ENCODE measurements at places on chromosomes 7 and 10.

- DNase-seq = no peak
These were observed 108.9 kb downstream of the ITGB8 start for GRCh38 chr7:20439416-20440185.

- no peak for DNase-seq
These were observed 10.8 kb upstream of the IFRD1 start for GRCh38 chr7:112439476-112439875.

GRCh38 chr7:77982926-77983550, 184.5 kb downstream of the PHTF2 start:
- no peak for DNase-seq

DNA sequence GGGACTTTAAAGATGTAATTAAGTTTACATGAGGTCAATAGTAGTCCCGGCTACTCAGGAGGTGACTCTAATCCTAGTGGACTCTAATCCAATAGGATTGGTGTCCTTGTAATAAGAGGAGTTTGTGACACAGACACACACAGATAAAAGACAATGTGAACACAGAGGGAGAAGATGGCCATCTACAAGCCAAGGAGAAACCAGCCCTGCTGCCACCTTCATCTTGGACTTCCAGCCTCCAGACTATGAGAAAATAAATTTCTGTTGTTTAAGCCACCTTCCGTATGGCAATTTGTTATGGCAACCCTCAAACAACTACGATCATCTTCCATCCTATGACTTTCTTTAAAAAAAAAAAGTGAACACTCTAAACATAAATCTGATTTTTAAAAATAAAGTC, 116.3 kb downstream of the ALOX5 start:
- DNase-seq = no peak

DNA sequence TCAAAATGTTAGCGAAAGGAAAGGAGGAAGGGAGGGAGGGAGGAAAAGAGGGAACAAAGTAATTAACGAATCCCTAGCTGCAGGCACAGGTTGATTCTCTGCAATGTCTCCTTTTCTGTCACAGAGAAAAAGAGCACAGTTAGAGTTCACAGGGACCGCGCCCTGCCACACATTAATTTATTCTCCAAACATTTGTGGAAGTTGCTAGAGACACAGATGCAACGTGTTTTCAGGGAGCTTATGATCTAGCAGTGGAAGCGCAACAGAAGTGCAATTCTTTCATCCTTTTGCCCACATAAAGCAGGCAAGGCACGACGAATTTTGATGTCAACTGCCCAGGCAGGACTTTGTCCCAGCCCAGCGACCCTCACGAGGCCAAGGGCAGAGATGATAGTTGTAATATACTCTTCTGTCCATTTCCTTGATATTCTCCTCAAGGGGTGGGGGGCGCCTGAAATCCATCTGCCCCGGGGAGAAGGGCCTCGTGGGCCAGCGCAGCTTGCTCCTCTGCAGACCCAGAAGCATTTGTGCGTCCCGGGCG, 101.7 kb upstream of the ZNF438 start:
- no peak for DNase-seq

DNA sequence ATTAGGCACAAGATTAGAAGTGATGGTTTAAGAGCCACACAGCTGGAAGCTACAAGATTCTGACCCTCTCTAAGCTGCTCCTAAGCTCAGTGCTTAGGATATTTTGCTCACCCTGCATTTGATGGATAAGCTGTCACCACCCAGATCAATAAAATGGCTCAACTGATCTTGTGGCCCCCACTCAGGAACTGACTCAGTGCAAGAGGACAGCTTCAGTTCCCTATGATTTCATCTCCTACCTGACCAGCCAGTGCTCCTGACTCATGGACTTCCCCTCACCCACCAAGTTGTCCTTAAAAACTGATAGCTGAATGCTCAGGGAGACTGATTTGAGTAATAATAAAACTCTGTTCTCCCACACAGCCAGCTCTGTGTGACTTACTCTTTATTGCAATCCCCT, 833.8 kb downstream of the GRID1 start:
- DNase-seq = no peak

DNA sequence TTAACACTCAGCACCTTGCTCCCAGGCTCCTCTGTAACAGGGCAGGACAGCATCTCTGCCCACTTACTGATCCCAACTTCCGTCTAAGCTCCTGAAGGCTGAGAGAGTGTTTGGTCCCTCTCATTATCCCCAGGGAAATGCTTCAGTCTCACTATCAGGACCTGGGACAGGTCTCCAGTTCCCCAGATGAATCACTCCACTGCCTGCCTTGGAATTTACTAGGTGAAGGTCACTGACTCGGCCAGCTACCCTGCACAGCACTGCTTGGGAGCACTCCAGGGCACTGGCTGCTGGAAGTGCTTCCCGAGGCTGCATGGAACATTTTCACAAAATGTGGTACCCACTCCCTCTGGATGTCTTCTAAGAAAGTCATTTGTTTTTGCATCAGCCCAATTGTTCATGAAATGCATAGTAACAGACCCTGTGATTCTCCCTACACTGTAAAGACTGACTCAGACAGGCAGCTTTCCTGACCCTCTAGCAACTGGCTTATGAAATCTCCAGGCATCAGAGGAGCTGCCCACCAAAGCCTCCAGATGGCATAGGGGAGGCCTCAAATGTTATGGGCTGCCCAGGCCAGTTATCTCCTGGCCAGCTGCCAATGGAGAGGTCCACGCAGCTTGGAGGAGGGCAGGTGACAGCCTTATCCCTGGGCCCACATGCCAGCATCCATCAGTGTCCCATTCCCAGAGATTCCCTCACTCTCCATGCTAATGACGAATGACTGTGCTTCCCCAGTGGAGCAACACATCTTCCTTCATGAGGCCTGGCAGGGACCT, 89.1 kb downstream of the GFRA1 start:
- no peak for DNase-seq

GRCh38 chr10:121788717-121789116, 139.1 kb downstream of the ATE1 start:
- DNase-seq = no peak

DNA sequence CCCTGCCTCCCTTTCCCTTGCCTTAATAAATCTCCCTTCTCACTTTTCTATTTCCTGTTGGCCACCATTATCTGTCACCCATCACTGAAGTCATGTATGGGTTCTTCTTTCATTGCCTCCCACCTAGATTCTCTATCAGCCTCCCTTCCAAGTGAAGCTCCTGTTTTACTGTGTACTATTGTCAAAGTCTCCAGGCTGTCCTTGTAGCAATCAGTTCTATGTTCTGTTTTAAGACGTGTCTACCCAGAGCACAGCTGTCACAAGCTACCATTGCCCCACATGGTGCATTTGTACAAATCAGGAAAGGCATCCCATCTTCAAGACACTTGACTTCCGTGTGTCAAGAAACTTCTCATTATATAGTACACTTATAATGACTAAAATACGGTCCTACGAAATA, 39.7 kb upstream of the ABCB5 start:
- DNase-seq = no peak

DNA sequence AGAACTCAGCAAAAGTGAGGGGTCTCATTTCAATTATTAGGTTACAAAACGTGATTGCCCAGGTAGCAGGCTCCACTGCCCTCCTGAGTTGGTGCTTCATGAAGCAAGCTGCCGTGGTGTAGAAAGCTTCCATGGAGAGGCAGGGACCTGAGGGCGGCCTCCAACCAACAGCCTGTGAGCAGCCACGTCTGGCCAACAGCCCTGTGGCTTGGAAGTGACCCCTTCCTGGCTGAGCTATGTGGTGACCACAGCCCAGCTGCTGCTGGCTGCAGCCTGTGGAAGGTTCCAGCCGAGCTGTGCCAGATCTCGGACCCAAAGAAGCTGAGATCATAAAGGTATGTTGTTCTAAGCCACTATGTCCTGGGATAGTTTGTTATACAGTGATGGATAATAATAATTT, 122.5 kb upstream of the KLF6 start:
- DNase-seq = no peak

DNA sequence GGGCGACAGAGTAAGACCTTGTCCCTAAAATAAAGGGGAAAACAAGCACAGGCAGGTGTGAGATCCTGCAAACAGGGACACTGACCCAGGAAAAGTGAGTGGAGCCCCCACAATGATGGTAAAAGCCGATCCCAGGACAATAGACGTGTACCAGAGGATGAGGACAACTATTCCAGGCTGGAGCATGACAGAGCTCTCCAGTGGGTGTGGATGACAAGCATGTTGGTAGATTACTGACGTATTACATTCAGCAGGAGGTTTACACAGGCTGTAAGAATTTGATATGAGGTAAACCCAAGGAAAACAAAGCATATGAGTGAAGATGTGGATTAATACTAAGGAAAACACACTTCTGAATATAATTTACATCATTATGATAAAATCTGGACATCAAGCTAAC, 27.8 kb upstream of the SMURF1 start:
- DNase-seq = no peak

DNA sequence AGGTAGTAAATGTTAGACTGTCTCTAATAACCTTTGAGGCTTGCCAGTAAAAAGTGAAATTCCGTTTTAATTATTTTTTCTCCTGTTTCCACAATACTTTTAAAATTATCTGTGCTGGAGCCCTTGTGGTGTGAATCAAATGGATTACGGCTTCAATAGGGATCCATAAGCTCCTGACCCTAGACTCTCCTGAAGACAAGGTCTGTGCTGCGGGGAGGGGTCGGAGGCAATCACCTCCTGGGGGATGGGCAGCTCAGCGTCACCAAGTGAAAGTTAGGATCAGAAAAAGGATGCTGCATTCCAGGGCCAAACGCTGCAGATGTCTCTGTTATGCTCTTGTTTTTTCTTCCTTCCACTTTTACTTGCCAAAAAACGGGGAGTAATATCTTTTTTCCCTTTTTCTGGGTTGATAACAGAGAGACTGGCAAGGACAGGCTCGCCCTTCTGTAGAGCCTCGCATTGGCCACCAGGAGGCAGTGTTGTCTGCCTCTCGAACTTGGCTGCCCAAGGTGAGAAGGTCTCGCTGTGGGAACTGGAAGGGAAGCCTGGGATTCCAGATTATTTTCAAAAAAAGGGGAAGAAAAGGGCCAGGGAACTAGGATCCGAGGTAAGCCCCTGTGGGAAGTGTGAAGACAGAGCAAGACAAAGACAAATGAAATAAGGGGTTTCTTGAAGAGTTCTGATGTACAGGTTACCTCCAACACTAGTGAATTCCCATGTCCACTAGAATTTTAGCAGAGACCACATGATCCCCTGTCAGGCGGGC, 621.9 kb downstream of the ACTR3B start:
- DNase-seq = no peak

- no peak for DNase-seq
These were observed at the start of gene ETV1 for GRCh38 chr7:13989126-13989948. ETV1 (minus strand) TSS chr7:13989666; CDS start chr7:13989052, 614 bp downstream.

GRCh38 chr7:44615149-44615611, 8.8 kb downstream of the OGDH start:
- DNase-seq = no peak

DNA sequence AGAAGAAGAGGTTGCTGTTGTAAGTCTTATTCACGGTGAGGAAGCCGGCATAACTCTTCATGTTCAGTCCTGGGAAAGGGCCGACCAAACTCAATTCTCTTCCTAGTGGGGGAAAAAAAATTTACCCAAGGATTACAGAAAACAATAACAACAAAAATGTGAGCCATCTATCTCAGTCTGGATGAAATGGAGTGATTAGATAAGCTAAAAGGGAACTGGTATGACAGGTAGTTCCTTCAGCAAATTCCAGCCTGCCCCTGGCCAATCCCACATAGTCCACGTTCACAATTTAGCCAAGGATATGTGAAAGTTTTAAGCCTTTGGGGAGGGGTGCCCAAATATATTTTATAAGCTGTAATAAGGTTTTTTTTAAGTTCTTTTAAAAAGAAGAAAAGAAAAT, 33.6 kb downstream of the CPVL start:
- DNase-seq = no peak

- no peak for DNase-seq
These were observed 620.2 kb downstream of the ANKRD7 start for GRCh38 chr7:118844748-118845147.

GRCh38 chr7:2705371-2706096, 17.5 kb downstream of the AMZ1 start:
- no peak for DNase-seq

GRCh38 chr7:100367251-100367620, 6.1 kb upstream of the PILRA start:
- no peak for DNase-seq

GRCh38 chr7:99860281-99861127, 16.3 kb downstream of the OR2AE1 start:
- DNase-seq = no peak

- DNase-seq = no peak
These were observed 5.5 kb upstream of the MGAM start for GRCh38 chr7:141990011-141990725.

DNA sequence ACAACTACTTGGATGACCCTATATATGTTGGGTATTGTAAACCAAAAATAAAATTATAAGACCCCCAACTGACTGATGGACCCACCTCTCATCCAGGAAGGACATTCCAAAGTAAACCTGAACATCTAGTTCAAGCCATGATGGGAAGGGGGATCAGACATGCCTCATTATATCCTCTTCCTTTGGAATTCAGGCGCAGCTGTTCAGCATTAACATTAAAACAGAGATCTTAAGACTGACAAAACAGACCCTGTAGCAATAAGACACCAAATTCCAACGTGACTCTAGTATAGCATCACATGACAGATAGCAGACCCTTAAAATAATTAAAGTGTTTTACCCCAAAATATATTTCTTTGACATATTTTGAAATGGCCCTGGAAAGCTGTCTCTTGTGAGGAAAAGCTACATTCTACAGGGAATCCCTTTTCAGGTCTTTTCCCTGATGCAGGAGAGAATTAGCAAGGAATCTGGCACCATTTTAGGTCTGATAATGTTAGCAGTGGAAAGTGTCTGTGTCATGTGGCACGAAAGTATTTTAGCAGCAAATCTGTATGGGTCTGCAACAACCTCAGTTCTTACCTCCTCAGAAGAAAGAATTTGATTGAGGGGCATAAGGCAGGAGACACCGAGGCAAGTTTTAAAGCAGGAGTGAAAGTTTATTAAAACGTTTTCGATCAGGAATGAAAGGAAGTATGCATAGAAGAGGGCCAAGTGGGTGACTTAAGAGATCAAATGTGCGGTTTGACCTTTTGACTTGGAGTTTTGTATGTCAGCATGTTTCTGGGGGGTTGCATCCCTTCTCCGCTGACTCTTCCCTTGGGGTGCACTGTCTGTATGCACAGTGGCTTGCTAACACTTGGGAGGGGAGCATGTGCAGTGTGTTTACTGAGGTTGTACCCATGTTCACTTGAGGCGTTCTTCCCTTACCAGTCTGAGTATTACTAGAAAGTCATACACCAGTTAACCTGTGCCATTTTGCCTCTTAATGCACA, 236.6 kb upstream of the PPP1R3A start:
- no peak for DNase-seq

- DNase-seq = no peak
These were observed 158.4 kb downstream of the AOAH start for GRCh38 chr7:36565792-36566356.

GRCh38 chr10:119500123-119500795, 42.3 kb downstream of the RGS10 start:
- DNase-seq = no peak

- DNase-seq = no peak
These were observed 3.5 kb upstream of the GNGT1 start for GRCh38 chr7:93902777-93903423.

- DNase-seq = no peak
These were observed 205.7 kb downstream of the PARD3 start for GRCh38 chr10:34609287-34609940.
